ENCODE measurements at places on chromosomes 13 and 19.

DNA sequence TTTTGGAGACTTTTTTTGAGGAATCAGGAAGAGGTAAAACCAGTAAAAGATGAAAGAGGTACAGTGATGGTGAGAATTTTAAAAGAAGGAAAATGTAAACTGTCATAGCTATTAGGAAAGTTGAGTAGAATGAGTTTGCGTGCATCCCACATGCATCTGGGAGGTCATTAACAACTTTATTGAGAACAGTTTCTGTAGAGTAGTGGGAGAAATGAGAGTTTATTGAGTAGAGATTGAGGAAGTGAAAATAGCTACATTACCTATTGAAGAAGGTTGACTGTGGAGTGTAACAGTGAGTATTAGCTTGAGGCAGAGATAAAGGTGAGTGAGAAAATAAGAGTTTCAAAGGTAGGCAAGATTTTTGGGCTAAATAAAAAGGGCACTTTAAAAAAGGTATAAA is 38.7 kb downstream of the BRCA2 start:
- no peak for DNase-seq

DNA sequence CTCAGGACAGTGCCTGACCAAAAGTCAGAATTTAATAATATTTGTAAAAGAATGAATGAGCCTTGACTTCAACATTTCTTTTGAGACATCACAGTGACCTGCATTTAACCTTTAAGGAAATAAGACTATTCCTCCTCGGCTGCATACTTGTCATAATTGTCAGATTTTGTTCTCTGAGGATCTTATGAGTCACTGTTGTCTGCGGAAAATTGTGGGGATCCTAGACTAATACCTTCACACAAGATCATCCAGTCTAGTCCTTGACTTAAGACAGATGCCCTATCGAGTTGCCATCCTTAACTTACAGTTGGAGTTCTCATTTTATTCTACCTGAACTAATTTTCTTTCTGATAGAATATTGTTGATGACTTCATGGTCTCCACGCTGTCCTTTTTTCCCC is 198.4 kb downstream of the DLEU7 start:
- no peak for DNase-seq

- no peak for DNase-seq
Measured at GRCh38 chr13:101115762-101116171, 300.5 kb downstream of the NALCN start.

- DNase-seq = no peak
Measured at GRCh38 chr19:5048727-5049553, 80.0 kb downstream of the KDM4B start.

DNA sequence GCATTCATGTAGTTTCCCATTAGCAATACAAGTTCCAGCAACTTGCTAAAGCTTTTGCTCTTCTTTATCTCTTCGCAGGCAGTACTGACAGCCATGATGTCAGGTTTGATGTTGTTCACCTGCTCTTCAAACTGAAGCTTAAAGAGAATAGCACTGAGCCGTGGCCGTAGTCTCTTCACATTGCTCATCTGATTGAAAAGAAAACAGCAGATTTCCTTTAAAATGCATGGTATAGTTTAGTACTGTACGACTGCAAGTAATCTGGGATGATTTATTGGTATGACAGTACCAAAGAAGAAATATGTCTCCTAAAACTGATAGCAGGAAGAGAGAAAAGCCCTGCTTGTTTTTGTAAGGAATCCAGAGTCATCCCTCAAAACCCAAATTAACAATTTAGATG is 284.4 kb downstream of the DIAPH3 start:
- no peak for DNase-seq

DNA sequence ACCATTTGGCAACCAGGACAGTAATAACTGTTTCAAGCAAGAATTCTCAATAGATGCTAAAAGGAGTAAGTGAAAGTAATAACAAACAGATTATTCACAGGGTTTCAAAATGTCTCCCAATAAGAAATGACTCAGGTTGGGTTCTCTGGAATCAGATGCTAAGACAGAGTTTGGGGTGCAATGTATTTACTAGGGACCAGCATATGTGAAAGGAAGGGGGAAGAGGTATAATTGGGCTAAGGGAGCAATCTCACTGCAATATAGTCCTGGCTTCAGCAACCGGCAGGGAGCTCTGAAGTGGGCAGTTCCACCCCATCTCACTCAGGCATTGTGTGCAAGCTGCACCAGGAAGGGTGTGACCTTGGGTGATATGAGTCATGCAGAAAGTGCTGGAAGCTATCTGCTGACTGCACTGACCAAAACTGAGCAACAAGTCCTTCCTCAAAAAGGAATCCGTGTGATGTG is 23.4 kb downstream of the ZDHHC20 start:
- DNase-seq = peak; percentile 26

GRCh38 chr19:28715157-28715556 is 497.8 kb downstream of the UQCRFS1 start:
- DNase-seq = no peak

DNA sequence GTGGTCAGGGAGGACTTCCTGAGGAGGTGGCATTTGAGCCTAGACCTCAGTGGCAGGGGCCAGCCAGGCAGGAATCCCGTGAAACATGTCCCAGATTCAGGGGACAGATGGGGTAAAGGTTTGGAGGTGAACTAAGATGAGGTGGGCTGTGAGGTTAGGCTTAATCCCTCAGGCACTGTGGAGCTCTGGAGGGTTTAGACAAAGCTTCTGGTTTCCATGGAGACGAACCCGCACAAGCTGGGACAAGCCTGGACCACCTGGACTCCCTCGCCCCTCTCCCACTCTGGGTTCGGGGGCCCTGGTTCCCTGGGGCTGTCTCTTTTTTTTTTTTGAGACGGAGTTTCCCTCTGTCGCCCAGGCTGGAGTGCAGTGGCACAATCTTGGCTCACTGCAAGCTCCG is 15.7 kb downstream of the TJP3 start:
- DNase-seq = no peak

- no peak for DNase-seq
Measured at GRCh38 chr19:2462635-2463421, 6.1 kb upstream of the LMNB2 start.

DNA sequence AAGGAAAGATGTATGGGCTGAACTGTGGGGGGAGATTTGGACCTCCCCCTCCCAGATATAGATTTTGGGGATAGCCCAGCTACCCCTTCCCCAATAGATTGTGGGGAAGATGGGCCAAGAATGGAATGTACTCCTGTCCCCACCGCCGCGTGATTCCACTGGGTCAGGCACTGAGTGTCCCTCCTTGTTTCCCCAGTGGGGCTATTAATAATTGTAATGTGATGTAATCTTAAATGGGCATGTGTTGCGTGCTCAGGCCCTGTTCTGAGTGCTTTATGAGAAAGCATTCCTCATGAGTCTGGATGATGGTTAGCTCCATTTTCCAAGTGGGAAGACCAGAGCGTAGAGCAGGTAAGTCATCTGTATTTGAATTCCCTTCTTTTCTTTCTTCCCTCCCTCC is 1.4 kb downstream of the PSMD8 start:
- no peak for DNase-seq

DNA sequence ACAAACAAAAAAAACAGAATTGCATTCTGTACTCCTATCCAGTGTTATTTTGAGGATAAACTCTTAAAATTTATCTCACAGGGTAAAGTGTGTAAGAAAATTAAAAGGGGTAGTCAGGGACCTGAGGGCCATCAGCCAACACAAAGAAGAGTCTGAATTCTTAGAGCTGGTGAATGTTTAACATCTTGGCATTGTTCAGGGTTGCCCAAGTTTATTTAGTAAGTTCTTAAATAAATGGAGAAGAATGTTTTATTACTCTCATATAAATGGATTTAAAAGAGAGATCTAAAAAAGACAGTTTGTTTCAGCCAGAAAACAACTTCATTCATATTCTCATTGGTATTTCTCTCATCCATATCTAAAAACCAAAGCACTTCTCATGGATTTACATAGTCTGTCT is 171.7 kb downstream of the LACC1 start:
- DNase-seq = no peak

DNA sequence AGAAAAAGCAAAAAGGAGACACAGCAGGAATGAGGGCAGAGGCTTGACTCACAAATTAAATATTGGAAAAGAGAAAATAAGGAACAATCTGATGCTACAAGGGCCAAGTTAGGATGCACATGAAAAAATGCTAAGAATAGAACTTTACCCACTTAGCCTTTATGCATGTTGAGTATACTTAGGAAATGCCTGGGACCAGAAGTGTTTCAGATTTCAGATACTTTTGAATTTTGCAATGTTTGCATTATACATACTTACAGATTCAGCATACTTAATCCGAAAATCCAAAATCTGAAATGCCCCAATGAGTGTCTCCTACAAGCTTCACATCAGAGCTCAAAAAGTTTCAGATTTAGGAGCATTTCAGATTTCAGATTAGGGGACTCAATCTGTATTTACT is 262.3 kb downstream of the ABCC4 start:
- no peak for DNase-seq

DNA sequence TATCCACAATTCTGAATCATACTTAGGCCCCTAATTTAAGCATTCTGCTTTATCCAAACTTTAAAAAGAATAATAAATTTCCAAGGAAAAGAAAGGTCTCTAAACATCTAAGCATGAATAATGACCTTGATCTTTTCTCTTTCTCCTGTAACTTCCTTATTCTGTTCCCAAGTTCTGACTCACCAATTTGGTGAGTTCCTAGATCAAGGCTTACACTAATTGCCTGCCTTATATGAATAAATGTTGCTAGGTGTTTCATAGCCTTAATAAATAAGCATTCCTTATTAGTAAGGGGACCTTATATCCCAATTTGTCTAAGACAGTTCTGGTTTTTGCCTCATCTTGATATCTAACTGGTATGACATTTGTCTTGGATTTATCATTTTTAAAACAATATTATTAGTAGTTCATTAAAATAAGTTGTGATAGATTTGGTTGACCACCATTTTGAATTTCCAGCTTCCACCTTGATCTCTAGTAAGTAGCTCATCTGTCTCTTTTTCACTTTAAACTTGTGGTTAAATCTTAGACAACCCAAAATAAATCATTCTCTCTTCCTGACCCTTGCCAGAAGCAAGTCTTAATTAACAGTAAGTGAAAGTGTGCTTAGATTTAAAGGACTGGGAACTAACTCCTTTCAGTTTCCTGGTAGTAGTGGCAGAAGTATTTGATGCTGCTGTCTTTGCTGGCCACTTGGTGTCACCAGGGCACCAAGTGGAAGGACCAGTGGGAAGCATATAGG is 121.2 kb upstream of the MLNR start:
- no peak for DNase-seq

GRCh38 chr19:12194827-12195731 is 32.2 kb downstream of the ZNF136 start:
- DNase-seq = no peak

GRCh38 chr19:53521373-53522202 is 16.4 kb upstream of the ZNF331 start:
- no peak for DNase-seq

- DNase-seq = no peak
Measured at GRCh38 chr19:13115936-13116281, 631 bp downstream of the TRMT1 start.

DNA sequence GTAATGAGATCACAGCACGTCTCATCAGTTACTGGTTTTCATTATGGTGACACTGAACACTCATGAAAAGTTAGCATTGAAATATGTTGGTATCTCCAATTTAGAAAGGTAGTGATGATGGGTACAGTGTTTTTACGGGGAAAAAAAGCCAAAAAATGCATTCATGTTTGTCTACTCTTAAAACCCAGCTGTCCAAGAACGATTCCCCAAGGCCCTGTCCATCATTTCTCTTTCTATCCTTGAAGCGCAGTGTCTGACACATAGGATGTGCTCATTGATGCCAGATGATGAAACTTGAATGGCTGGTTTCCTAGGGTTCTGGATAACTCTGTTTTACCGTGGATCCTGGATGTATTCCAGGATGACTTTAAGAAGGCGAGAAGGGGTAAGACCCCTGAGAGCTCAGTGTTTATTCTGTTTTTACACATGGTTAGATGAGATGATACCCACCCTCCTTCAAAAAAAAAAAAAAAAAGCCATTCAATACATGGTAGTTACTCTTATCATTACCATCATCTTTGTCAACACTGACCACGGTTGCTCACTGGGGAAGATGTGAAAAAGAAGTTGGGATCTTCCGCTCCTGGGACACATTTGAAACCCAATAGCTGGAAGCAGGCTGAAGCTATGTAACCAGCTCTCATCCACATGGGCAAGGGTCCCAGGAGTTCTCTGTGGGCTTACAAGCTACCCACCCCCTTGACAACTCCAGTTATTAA is 22.5 kb downstream of the SERP2 start:
- DNase-seq = no peak

GRCh38 chr13:104460554-104460953 is 1394.3 kb upstream of the SLC10A2 start:
- DNase-seq = no peak

GRCh38 chr19:29666578-29667386 is 1.5 kb downstream of the PLEKHF1 start:
- no peak for DNase-seq

- DNase-seq = no peak
Measured at GRCh38 chr13:105202354-105202753, 1333.1 kb downstream of the EFNB2 start.

DNA sequence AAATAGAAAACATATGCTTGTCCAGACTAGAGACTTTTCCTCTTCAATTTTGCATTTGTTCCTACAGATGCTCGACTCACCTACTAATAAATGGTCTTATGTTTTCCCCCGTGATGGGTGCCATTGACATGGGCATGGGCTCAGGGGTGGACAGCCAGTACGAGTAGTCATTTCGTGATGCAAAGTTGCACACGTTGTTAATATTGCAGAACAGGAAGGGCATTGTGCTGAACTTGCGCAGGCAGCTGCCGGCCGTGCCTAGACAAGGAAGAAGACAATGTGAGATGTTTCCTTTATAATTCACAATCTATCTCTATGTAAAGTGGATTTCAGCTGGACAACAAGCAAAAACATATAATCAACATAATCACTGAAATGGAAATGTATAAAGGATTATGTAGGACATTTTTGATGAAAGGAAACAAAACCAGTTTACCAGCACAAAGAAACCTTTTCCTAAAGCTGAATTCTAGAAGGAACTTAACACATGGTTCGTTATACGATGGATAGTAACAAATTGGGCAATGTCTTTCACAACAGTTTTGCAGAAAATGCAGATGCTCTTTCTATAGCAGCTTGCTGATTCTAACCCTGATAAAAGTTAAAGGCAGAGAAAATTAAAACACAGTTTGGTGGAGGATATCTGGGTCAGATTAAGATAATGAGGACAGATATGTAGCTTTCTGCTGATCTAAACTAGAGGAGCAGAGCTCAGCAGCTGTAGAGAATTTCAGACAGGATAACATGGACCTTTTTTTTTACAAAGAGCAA is 145.7 kb downstream of the COL4A1 start:
- DNase-seq = no peak

DNA sequence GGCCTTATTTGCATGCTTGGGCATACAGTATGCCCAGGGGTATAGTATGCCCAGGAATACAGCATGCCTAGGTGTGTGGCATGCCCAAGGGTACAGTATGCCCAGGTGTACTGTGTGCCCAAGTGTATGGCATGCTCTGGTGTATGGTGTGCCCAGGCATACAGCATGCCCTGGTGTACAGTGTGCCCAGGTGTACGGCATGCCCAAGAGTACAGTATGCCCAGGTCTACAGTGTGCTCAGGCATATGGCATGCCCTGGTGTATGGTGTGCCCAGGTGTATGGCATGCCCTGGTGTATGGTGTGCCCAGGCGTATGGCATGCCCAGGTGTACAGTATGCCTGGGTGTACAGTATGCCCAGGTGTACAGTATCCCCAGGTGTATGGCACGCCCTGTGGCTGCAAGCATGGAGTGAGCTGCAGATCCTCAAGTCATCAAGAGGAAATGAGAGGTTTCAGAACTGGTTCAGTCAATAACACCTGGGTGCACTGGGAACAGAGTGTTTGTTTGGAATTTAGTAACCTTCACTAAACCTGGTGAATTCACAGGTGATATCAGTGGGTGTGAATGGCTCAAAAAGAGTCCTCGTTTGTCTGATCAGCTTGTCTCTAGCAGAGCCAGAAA is 7.8 kb upstream of the C13orf42 start:
- no peak for DNase-seq

All from stimulated activated CD8-positive, alpha-beta memory T cell treated with anti-CD3 and anti-CD28 coated beads, Interleukin-7, amount 100 ng/mL, for 48 hours (primary cell).